Pancreas (tissue), 10 donors: ENCODE measurements at places on chromosomes 3 and 15. TPM values are rescaled to one million over a fixed set of nuclear protein-coding genes. Genes with fewer than 3 reads are reported as not detected.

The ADPRH gene
- total RNA-seq, result 4.6 TPM

The EPHB1 gene
- 0.31 TPM for total RNA-seq

The EIF5A2 gene
- total RNA-seq, result 3.9 TPM

The ALPK3 gene
- 10.5 TPM for total RNA-seq

The PLD1 gene
- total RNA-seq, result 62.1 TPM

The UBL7 gene
- 21.2 TPM for total RNA-seq

- DNase-seq, result no peak
Measured at GRCh38 chr3:47161983-47162696, 1.8 kb downstream of the SETD2 start.

GRCh38 chr15:97077975-97078374 lies 747.5 kb downstream of the NR2F2 start:
- no peak for DNase-seq

DNA sequence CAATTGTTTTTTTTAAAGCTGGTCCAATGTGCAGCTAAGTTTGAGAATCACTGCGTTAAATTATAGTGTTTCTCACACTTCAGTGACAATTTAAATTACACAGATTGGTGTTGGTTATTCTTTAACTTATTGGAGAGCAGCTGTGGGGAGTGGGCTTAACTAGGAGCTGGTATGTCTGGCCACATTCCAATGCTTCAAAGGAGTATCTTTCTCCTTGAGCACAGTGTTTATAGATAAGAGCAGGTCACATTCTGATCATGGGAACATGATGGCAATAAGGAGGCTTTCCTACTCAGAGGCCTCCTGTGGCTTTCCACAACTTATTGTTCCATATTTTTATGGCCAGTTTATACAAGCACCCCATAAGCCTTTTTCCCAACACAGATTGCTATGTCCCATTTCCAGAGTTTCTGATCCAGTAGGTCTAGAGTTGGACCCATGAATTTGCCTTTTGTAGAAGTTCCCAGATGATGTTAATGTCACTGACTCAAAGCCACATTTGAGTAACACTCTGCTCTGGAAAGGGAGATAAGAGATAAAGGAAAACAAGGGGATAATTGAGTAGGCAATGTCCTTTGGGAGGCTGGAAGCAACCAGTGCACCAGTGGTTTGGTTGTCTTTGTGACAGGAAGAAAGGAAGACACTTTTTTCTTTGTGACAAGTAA lies 33.0 kb upstream of the PLSCR4 start:
- no peak for DNase-seq

- DNase-seq, result no peak
Measured at GRCh38 chr3:135549928-135550494, 415.5 kb upstream of the PPP2R3A start.

- DNase-seq, result no peak
Measured at GRCh38 chr15:65339920-65340319, 35.4 kb downstream of the RNU5B-1 start.

DNA sequence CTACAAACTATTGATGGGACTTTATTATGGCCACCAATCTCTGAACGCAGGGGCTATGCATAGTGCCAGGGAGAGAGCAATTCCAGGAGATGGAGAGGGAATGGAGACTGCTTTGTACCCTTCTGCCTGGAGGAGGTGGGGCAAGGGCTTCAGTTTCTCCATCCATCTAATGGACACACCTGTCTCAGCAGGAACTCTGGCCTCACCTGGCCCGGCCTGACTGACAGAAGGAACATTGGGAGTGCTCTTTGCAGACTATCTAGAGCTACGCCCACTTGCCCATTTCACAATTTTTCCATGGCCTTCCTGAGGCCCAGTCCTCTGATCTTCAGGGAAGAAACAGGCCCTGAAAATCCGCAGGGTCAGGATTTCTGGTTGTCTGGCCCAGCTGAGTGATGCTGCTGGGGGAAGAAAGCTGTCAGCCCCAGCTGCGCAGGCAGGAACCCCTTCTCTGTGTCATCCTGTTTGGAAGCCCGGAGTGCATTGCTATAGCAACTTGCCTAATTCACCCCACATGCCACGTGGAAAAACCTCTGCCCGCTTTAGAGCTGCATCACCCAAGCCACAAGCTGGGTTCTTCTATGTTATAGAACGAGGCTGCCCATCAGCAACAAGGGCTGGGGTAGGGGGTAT lies 6.4 kb downstream of the ITGA11 start:
- no peak for DNase-seq

GRCh38 chr3:123289391-123290106 lies 87.8 kb downstream of the SEC22A start:
- DNase-seq, result no peak

DNA sequence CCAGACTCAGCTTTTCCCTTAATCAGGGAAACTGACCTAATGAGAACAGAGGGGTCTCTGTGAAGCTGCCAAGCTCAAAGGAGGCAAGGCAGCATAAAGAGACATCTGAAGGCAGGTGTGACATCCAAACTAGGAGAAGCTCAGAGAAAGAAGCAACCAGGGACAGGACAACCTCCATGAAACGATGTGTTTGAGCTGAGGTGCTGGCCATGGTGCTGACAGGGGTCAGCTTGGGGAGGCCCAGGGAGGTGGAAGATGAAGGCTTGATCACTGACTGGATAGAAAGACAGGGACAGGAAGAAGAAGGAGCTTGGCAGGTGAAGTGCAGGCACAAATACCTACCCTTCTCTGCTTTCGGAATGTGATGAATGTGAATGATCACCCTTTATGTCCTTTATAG lies 179.5 kb upstream of the NSMCE3 start:
- DNase-seq, result no peak

GRCh38 chr15:39837454-39837853 lies 54.8 kb upstream of the FSIP1 start:
- DNase-seq, result no peak

DNA sequence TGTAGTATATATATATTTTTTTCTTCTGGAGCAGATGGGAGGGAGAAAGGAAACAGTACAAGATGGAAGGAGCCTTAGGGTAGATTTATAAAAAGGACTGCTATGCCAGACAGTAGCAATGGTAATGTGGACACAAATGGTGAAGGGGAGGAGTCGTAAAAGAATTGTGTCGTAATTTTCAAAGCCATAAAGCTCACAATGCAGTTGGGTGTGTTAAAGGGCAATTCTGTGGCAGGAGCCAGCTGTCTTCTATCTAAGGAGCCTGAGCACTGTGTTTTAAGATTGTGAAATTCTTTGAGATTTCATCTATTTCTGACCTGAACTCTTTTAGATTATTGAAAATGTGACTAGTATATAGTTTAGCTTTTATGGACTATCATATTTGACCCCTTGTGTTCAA lies 58.9 kb downstream of the CNOT10 start:
- DNase-seq, result no peak

GRCh38 chr3:112741983-112742382 lies 101.0 kb upstream of the CCDC80 start:
- no peak for DNase-seq

DNA sequence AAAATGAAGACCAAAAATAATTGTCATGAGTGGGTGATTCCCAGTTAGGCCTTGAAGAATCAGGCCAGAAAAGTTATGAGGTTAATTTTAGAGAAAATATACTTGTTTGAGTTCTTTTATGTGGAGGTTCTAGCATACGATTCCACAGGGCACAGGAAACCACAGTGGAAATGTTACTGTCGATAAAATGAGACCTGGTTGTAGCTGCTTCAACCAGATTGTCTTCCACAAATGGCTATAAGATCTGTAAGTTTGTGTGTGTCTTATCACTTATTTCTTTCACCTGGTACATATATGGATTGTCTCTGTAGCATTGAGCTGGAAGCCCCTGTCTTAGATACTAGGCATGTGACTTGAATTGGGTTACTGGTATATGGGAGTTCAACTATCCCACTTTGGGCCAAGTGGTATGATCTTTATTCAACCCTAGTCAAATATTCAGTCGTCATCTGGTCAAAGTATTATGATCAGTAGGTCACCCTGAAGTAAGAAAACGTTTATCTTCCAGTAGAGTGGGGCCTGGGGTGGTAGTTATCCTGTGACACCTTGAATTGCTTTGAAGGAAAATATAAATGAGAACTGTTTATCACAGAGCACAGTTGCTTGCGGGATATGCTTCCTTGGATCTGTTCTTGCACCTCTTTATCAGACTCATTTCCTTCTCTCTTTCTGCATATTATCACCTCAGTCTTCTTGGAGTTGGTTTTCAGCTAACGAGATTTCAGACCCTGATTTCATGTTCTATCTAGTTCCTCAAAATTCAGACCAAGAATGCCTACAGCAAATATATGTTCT lies 21.5 kb upstream of the ZNF609 start:
- DNase-seq, result no peak

DNA sequence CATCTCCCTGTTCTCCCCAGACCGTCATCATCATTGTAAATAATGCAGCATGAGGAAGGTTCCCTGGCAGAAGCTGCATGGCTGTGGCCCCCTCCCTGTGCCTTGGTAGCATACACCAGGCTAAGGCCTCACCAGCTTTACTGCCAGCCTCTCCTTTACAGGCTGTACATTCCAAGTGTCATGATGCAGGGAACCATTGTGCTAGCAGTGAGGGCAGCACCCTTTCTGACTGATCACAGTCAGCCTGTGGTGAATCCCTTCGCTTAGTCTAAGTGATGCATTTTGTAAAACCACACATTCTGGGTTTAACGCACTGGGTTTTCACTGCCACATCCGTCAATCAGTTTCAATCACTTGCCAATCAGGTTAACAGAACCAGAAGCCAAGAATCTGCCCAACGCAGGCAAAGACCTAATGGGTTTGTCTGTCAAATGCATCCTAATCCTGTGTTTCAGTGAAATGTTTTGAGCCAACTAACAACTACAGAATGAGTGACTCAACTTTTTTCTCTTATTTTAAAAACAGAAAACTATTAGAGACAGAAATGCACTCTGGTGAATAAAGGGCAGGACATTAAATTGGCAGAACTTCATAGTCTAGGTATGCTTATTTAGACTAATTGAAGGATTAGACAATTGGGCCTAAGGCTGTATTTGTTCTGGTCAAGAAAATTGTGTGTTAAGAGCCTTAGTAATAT lies 225.9 kb upstream of the DPH6 start:
- no peak for DNase-seq

DNA sequence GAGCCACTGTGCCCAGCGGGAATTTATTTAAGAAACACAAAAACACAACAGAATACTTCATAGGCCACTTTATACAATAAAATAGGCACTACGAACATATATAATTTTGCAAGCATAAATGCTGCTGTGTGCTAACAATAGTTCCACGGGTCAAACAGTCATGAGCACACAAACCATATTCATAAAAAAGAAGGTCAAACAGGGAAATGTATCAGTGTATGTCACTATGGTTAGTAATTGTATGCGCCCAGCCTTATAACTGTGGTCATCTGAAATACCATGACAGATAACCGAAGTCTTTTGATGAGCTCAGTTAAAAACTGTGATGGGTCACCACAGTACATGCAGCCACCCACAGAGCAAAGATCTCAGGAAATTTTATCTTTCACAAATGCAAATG lies 38.1 kb upstream of the NR2C2 start:
- DNase-seq, result no peak

GRCh38 chr3:148866261-148866660 lies 1.2 kb downstream of the CPA3 start:
- no peak for DNase-seq

GRCh38 chr3:118527514-118528044 lies 507.1 kb downstream of the IGSF11 start:
- no peak for DNase-seq

DNA sequence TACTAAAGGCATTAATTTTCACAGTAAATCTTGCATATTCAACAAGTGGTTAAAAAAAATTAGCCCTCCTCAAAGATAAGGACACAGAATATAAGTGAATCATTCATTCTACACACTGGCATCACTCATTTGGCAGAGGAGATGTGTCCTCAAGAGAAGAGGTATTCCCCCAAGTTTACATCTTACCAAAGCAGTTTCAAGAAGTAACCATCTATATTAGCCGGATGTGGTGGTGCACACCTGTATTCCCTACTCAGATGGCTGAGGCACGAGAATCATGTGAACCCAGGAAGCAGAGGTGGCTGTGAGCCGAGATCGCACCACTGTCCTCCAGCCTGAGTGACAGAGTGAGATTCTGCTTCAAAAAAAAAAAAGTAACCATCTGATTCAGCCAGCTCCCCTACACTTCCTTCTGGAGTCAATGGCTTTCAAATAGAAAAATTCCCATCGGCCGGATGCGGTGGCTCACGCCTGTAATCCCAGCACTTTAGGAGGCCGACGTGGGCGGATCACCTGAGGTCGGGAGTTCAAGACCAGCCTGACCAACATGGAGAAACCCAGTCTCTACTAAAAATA lies 15.4 kb downstream of the RAF1 start:
- no peak for DNase-seq

DNA sequence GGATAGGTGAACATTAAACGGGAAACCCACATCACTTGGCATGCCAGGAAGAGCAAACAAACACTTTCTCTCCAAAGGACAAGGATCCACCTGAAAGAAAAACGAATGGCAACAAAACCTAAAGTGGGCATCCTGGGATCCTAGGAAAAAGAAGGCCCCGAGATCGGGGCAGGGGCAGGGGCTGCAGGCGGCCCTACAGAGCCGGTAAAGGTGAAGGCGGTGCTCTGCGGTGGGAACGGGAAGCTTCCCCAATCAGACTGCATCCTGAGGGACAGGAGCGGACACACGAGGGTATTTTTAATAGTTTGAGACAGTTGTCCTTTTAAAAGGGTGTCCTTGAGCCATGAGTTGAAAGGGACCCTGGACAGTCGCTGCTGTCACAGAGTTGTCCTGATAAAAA lies 24.9 kb upstream of the GABRA5 start:
- no peak for DNase-seq
